ENCODE measurements at places on chromosomes 3 and 15. TPM values are rescaled to one million over a fixed set of nuclear protein-coding genes. Genes with fewer than 3 reads are reported as not detected.

DNA sequence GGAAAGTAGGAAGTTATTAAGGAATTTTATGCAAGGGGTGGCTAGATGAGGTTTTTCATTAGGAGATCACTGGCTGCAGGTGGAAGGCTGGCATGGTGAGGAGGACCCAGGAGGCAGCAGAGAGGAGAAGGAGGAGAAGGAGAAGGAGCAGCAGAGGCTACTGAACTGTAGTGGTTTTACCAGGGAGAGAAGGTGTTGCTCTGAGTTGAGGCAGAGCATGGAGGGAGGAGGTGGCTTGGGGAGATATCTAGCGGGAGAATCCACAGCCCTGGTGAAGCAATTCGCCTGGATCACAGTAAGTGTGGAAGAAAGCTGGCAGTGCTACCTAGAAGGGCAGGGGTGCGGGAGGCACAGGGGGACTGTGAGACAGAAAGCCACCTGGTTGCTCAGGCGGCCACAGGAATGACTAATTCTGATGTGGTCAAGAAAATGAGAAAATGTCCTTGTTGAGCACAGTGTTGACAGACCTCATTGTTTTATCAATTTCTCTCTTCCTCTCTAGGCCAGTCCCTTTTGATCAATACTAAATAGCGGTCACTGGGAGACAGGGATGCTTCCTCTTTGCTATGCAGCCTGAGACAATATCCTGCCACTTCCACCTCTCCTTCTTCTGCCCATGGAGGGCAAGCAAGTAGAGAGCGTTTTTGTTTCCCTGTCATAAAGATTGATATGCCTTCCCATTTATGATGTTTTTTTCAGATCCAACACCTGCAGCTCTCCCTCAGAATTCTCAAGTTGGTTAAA lies 94.6 kb downstream of the EEFSEC start:
- no peak for DNase-seq

DNA sequence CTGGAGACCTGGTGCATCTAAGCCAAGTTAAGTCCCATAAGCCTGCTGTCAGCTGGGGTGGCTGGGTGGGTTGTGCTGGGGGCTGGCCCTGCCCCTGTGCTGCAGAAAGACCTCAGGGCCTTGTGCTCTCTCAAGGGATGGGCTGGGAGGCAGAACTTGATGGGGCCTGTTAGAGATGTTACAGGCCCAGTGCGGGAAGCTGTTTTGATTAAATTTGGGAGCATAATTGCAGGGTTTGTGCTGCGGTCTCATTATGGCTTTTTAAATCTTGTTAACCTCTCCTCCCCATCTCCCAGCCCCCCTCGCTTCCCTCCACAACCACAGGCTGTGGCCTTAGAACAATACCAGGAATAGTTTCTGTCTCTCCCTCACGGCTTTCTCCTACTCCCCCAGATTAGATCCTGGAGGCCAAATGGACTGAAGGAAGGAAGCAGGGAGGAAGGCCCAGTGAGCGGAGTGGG lies 87.6 kb upstream of the TLE3 start:
- DNase-seq, result no peak

DNA sequence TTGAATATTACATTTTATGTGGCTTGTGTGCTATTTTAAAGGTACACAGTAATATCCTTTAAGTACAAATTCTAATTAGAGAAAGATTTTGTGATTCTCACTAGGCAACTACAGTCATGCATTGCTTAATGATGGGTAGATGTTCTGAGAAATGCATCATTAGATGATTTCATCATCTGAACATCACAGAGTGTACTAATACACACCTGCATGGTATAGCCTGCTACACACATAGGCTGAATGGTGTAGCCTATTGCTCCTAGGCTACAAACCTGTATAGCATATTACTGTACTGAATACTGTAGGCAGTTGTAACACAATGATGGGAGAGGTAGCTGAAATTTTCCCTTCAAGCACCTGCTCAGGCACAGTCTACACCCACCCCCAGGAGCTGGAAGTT lies 217.4 kb upstream of the EOMES start:
- DNase-seq, result no peak

GRCh38 chr15:69088300-69088965 lies 72.0 kb upstream of the GLCE start:
- DNase-seq, result no peak

- no peak for DNase-seq
Measured at GRCh38 chr15:79122991-79123390, 32.4 kb upstream of the RASGRF1 start.

DNA sequence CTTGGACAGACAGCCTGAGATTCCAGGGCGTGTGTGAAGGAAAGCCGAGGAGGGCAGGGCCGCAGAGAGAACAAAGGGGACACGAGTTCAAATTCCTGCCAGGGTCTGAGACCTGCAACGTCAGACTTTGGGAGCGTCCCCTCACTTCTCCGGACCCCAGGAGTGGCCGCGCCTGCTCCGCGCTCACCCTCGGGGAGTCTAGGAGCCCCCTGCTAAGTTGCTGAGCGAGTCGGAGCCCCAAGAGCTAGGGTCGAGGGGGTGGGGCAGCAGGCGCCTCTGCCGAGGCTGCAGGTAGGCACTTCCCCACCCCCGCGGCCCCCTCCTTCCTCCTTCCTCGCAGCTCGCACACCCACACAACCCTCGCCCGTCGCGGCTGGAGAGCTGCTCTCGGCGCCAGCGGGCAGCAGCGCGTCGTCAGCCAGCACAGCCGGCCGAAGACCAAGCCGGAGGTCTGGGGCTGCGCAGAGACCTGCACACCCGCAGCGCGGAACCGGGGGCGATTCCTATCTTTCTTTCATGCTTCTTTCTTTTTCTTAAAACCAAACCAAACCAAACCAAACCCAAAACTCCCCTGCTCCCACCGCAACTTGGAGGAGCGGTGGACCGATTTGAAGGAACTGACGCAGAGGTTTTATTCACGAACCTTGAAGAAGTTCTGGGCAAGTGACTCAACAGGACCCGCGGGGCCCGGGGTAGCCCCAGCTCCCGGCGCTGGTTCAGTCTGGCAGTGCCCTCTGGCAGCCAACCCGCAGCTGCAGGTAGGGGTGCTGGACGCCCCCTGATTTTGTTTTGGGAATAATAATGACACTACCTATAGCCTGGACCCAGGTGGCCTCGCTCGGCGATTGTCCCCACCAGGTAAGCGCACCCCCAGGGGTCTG lies at the start of gene ANKRD34C:
ANKRD34C (plus strand) TSS at position 352 of the 881 bp plus-strand sequence. CDS start 10,563 bp downstream, outside the sequence.
- DNase-seq, result peak; percentile 52

DNA sequence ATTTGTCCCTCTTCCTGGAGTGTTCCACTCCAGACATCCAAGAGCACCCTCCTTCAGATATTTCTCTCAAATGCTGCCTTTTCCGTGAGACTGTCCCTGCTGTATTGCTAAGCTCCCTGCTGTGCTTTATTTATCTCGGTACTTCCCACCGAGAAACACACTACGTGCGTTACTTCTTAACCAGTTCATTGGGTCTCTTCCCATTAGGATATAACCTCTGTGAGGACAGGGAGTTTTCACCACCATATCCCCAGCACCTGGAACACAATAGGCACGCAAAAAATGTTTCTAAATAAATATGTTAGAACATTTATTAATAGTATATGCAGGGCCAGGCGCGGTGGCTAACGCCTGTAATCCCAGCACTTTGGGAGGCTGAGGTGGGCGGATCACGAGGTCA lies 308.7 kb upstream of the IL12A start:
- DNase-seq, result no peak

DNA sequence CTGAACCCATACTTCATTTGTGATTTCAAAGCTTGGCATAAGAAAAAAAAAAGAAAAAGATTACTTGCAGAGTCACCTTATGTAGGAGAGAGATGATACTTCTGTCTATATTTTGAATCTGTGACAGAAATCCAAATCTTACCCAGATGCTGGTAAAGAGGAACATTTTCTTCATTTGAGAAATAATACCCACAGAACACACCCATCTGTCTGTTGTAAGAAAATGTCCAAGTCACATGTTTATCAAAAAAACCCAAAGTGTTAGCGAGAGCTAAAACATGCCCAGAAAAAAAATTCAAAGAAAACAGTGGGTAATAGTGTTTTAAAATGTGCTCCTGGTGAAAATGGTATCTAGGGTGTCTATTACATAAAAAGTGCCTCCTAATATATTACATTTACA lies 18.0 kb upstream of the RAP2B start:
- DNase-seq, result no peak

DNA sequence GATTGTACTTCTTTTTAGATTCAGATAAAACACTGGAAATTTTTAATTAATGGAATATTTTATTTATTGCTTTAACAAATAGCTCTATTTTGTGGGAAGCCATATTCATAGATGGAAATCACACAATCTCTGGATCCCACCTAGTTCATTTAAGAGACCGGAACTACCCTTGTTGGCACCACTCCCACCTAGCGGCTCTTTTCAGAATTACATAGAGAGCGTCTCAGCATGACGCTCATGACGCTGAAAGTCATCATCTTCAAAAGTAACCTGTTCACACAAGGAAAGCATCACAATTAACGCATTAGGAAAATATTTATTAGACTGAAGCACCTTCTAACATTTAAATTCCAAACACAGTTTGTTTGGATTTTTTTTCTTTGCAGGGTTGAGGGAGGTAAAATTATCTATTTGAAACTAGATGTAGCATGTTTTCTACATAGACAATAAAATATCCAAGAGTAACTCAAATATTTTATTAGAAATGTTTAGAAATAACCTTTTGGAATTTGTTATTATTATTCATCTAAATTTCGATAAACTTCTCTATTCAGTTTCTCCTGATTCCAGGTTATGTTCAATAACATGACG lies 214.9 kb upstream of the ARRDC4 start:
- no peak for DNase-seq

GRCh38 chr3:19547665-19548464 lies 386.2 kb downstream of the EFHB start:
- no peak for DNase-seq

- no peak for DNase-seq
Measured at GRCh38 chr3:4409971-4410573, 57.0 kb downstream of the SUMF1 start.

- DNase-seq, result no peak
Measured at GRCh38 chr3:177694316-177694715, 497.0 kb upstream of the TBL1XR1 start.

- DNase-seq, result no peak
Measured at GRCh38 chr3:5294356-5294755, 106.8 kb downstream of the EDEM1 start.

Gene HOMER2
- 76.7 TPM for total RNA-seq

Gene SLC26A6
- total RNA-seq, result 4.5 TPM

Gene TNNC1
- total RNA-seq, result not detected

Gene POPDC2
- 0.94 TPM for total RNA-seq

Gene PLA2G4F
- not detected for total RNA-seq

Data from occipital lobe (tissue), 3 donors.